ENCODE measurements at places on chromosomes 1 and 21.
A peak's percentile ranks its signal among the peaks of the same experiment; 100 is the strongest.

DNA sequence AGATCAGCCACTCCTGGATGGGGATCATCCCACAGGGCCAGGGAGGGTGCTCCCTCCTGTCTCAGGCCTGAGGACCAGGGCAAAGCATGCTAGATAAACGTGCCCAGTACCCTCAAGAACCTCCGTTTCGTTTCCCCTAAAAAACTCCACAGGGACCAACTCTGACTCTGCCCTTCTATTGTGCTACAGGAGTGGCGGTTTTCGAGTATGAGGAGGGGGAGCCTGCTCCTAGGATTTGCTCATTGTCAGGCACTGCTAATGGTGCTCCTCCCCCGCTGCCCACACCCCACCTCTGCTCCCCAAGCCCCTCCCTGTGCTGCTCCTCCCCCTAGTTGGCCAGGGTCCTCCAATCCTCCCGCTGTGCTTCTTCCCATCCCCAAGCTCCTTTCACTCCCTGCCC, 32.0 kb downstream of the PGBD5 start:
- no peak for DNase-seq

DNA sequence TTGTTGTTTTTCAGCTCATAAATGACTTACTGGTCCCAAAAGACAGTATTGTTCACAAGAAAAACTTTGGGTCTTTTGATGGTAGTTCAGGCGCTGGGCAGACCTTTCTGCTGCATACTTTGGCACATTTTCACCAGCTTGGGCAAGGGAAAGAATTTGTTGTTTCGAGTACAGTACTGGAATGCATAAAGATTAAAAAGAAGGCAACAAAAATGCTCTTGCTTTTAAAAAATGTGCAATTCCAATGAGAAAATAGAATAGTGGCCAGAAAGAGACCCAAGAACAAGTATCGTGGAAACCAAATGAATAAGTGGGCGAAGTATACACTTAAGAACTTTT, 56.0 kb downstream of the CLIC6 start:
- DNase-seq = no peak

DNA sequence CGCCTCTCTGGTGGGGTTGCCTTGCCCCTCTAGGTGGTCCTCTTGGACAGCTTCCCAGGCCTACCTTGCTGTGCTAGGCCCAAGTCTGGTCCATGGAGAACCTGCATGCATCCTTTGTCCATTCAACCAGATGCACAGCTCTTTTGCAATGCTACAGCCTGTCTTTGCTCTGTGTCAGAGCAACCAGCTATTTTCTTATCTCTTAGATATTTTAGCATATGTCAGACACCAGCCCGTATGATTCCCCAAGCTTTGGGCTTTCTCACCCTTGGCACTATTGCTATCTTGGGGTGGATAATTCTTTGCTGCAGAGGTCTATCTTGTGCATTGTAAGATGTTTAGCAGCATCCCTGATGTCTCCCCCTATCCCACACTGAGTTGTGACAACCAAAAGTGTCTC, 32.3 kb downstream of the TNN start:
- DNase-seq = no peak

DNA sequence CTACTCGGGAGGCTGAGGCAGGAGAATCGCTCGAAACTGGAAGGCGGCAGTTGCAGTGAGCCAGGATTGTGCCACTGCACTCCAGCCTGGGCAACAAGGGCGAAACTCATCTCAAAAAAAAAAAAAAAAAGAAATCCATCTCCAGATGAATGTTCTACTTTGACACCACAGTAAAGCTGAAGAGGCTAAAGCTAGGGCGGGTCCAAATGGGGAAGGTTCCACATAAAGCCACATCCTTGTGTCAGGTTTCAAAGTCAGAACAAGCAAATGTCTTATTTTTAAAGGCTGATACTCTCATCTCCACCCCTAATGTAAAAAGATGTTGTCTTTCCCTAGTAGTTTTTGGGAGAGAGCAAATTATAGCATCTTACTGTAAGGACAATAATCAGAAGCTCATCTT, 4.4 kb upstream of the WARS2 start:
- no peak for DNase-seq

- peak; percentile 59 for DNase-seq
Observed at GRCh38 chr1:176559878-176560277, 96.9 kb downstream of the PAPPA2 start.

GRCh38 chr1:225921734-225922709, 2.0 kb downstream of the PYCR2 start:
- DNase-seq = no peak

- no peak for DNase-seq
Observed at GRCh38 chr1:157234705-157235273, 96.6 kb upstream of the ETV3 start.

DNA sequence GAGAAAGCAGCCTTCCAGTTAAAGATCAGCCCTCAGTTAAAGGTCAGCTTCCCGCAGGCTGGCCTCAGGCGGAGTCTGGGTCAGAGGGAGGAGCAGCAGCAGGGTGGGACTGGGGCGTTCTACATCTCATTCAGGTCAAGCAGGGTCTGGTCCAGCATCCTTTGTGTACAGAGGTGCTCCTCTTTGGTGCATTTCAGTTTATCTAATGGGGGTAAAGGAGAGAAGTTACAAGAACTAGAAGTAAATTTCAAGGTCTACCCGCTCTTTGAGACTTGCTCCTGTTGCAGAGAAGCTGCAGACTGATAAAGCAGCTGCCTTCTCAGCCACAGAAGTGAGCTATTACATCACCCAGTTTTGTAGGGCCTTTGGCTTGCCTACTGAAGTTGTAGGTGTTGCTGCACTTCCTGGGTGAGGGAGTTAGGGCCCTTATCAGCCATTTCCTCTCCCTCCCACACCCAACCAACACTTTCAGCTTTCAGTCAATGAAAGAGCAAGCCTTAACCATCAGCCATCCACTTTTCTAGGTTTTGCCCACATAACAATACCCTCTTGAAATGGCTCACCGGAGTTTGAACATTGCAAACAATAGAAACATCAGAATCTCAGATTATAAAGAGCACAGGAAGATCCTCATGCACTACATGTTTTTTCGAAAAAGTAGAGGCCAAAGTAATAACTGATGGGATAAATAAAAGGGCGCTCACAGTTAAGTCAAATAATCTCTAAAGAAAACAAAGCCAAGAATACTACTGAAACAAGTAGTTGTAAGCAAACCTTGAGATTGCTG, 2.8 kb upstream of the NUP210L start:
- no peak for DNase-seq

- DNase-seq = no peak
Observed at GRCh38 chr1:204191456-204191855, 4.8 kb downstream of the KISS1 start.

- DNase-seq = no peak
Observed at GRCh38 chr1:15405106-15405850, 4.4 kb upstream of the EFHD2 start.

DNA sequence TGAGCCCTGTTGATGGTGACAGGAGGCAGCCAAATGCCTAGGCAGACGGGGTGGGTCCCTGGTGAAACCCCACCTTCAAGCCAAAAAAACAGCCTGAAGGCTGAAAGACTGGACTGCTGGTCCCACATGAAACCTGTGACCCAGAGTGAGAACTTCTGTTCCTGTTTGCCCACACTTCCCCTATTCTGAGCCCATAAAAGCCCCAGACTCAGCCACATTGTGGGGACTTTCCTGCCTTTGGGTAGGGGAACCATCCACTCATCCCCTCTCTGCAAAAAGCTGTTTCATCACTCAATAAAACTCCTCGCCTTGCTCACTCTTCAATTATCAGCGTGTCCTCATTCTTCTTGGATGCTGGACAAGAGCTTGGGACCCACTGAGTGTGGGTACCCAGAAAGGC, 25.2 kb downstream of the HTR6 start:
- DNase-seq = no peak

DNA sequence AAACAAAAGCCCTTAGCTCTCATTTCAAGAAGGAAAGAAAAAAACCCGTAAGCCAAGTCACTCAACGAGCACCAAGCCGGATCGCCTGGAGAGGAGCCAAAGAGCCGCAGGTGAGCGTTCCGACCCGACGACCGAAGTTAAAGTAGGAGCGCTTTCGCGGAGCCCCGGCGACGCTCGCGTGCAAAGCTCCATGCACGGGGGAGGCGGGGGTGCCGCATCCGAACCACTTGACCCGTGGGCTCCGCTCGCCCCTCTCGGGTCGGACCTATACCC, 382 bp downstream of the GPBP1L1 start:
- no peak for DNase-seq

DNA sequence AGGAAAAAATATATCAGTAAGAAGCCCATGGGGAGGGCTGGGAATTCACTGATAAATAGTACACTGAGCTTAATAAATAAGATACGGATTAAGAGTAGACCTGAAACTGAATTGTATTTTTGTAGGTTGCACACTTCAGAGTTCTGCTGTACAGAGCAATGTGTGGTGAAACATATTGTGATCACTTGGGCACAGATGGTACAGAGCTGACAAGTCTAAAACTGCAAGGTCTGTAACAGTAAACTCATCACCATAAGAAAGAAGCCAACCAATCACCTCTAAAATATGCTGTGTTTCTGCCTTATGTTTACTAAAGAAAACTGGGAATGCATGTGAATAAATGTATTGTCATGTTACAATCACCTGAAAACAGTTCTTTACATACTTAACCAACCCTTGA, 360.7 kb downstream of the MRPL39 start:
- DNase-seq = no peak

DNA sequence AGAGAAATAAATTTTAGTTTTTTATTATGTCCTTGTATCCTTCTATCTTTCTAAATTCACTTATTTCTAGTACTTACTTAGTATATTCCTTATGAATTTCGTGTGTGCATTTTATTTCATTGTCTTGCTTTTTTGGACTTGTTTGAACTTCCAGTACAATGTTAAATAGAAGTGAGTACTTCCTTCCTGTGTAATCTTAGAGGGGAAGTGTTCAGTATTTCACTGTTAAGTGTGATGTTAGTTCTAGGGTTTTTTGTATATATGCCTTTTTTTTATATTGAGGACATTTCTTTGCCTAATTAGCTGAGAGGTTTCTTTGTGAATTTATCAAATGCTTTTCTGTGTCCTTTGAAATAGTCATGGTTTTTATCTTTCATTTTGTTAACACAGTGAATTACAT, 10.7 kb downstream of the LYPLAL1 start:
- no peak for DNase-seq

DNA sequence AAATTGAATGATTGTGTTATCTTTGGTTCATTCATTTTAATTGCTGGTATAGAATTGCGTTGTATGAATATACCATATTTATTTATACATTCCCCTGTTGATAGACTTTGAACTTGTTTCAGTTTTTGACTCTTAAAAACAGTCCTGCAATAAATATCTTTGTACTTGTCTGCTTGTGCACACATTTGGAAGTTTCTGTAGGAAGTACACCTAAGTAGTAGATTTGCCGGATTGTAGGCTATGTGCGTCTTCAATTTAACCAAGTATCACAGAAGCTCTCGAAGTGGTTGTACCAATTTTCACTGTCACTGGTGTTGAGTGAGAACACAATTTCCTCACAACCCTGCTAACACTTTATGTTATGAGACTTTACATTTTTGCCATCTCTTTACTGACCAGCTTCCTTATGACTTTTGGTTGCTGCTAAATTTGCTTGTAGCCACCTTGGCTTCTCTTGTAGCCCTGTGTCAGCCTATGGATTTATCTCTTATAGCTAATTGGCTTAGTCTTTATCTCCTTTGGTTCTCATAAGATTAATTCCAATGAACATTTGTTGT, 2.2 kb downstream of the TTC3 start:
- no peak for DNase-seq

DNA sequence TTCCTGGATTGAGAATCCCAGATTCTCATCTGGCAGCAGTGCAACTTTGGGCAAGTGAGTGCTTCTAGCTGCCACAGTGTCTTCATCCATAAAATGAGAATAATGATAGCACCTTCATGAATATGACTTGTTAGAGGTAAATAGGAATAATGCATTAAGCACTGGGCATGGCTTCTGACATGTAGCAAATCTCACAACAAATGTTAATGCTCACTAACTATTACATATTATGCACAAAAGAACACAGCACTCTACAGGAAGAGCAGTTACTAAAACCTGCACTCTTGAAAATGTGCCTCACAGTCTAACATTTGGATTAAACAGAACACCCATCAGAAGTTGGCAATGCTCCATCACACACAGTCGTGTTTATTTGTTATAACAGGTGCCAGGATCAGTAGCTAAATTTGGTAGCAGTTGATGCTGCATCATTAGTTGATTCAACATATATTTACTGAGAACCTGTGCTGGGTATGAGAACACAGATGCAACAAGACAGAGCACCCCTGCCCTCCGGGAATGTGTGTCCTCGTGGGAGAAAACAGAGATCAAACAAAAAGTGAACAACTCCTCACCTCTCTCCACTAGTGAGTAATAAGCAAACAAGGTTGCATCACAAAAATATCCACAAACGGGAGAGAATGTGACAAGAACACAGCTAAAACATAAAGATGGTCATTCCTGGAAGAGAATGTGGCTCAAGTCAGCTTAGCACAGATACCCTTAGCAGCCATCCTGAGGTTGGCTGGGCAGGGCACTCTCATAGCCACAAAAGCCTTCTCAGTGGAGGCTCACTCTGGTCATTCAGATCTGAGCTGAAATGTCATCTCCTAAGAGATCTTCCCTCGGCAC, 26.2 kb upstream of the LBR start:
- DNase-seq = peak; percentile 32

GRCh38 chr1:239976130-239976968, 115.3 kb upstream of the FMN2 start:
- DNase-seq = peak; percentile 69

DNA sequence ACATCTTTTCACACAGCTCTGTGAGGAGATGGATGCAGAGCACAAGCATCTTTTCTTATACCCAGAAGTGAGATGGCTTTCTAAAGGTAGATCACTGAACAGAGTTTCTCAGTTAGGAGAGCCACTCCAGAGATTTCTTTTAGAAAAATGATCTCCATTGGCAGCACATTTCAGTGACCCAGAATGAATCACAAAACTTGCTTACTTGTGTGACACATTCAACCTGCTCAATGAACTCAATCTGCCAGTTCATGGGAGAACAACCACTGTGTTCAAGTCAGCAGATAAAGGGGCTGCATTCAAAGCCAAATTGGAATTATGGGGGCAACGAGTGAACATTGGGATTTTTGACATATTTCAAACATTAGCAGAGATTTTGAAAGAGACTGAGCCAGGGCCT, 78.3 kb downstream of the UCHL5 start:
- no peak for DNase-seq

DNA sequence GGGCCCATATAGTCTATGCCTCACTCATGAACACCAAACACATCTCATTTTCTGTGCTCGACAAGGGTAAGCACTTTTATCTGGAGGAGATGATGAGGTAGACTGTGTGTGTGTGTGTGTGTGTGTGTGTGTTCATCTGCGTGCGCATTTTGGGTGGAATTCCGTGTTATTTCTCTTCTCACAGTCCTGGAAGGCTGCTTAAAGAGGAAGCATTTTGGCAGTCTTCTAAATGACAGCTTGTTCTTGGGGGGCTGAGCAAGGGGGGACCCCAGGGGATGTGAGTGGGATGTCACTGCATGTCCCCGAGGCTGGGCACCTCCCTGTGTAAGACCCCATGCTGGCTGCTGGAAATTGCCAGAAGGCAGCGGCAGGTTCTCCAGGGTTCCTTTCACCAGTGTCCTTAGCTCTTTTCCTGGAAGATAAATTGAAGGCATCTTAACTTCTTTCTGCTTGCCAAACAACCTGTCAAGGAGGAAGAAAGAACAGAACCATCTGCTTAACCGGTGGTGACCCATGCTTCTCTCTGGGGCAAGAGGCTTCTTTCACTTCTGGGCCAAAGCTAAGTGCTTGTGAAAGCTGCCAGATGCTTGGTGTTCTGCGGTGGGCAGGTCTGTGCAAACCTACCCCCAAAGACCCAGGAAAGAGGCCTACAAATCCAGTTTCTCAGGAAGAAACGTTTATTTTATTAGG, 9.9 kb upstream of the RD3 start:
- DNase-seq = no peak

Measured in astrocyte of the spinal cord (primary cell).